ENCODE measurements at places on chromosomes 7 and 10.

DNA sequence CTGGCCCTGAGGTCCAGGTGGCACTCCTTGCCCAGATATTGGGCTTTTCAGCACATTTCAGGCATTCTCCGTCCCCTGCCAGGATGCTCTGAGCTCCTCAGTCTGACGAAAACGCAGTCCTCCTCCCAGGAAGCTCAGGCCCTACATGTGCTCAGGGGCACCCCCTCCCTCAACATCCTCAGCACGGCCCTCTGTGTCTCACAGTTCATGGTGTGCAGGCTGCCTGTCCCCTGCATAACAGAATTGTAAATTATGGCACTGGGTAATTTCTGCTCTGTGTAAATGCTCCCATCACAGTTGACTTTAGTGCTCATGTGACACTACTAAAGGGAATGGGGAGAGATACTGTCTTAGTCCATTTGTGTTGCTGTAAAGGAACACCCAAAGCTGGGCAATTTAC is 563.8 kb downstream of the DNAJB6 start:
- DNase-seq = no peak

- DNase-seq = no peak
These were observed 8.0 kb downstream of the SUFU start for GRCh38 chr10:102511583-102512274.

DNA sequence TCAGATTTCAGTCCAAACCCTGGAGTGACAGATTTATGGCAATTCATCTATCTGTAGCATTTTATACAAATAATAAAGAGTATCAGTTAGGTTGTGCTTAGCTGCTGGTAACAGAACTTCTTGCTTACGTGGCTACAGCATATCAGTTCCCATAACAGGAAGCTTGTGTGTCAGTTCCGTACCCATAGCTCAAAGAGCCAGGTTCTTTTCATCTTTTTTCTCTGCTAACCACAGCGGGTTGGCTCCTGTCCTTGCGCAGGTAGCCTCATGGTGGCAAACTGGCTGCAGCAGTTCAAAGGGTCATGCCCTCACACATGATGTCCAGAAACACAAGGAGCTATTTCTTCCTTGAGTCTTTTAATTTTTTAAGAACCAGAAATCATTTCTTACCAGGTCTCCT is 1041.8 kb downstream of the GATA3 start:
- no peak for DNase-seq

DNA sequence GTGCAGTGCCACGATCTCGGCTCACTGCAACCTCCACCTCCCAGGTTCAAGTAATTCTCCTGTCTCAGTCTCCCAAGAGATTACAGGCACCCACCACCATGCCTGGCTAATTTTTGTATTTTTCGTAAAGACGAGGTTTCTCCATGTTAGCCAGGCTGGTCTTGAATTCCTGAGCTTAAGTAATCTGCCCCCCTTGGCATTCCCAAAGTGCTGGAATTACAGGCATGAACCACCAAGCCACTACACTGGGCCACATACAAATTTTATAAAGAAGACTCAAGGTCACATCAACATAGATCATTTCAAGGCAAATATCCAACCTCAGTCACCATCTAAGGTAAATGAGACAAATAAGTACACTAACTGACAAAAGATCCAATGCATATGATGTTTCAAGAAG is 32.1 kb downstream of the IGF2BP3 start:
- DNase-seq = no peak

- DNase-seq = no peak
These were observed 27.9 kb upstream of the LOXL4 start for GRCh38 chr10:98295907-98296306.

- no peak for DNase-seq
These were observed 28.7 kb downstream of the ST8SIA6 start for GRCh38 chr10:17425584-17426262.

DNA sequence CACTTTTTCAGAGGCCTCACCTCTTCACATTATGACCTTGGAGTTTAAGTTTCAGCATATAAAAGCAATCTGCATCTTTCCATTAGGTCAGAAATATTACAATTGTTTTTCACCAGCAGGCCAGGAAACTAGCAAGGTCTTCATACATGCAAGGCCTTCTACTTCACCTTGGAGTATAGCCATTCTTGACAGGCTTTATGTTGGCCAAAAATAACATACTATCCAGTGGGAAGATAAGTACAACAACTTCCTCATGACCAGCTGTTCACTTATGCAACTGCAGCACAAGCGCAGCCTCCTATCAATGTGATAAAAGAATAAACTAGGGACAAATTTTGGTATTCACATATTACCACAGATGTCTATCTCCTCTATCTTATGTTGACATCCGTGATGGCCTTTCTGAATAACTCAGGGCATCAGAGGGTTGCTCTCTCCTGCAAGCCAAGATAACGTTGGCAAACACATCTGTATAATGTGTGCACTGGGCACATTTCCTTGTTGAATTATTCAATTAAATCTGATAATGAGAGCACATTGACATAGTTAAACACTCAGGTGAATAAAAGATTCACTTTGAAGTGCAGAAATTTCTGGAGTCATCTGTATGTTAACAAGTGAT is 239.8 kb downstream of the FZD1 start:
- DNase-seq = no peak

- DNase-seq = no peak
These were observed at the start of gene IL6 for GRCh38 chr7:22726907-22727713. TSS of gene IL6 (plus strand) at chr7:22727200. CDS start at chr7:22727263, 63 bp downstream.

DNA sequence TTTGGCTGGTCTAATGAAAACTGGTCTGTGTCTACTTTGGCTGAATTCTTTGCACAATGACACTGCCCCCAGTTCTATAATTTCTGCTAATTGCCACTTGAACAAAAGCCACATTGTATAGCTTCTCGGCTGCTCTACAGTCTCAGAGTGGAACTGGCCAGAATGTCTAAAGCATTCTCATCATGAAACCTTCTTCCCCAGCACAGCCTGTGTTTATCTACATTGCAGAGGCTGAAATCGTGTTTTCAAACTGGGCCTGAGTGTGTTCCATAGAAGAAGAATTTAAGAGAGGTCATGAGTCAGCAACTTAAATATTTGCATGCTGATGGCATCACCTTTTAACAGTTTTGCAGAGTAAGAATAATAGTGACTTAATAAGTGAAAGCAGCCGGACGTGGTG is 177.2 kb downstream of the BUB3 start:
- DNase-seq = no peak

DNA sequence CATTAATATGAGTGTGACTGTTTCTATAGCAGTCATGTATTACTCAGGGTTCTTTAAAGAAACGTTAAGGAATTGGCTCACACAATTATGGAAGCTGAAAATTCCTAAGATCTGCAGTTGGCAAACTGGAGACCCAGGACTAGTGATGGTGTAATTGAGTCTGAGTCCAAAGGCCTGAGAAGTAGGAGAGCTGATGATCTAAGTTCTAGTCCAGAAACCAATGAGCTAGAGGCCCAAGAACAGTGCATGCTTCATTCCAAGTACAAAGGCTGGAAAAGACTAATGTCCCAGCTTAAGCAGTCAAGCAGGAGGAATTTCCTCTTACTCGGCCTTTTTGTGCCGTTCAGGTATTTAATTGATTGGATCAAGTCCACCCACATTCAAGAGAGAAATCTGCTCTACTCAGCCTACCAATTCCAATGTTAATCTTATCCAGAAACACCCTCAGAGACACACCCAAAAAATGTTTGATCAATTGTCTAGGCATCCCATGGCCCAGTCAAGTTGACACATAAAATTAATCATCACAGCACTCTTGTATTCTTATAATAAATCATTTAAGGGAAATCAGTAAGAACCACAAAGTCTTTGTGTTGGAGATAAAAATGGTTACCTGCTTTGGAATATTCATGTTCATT is 312.1 kb downstream of the PRKG1 start:
- no peak for DNase-seq

DNA sequence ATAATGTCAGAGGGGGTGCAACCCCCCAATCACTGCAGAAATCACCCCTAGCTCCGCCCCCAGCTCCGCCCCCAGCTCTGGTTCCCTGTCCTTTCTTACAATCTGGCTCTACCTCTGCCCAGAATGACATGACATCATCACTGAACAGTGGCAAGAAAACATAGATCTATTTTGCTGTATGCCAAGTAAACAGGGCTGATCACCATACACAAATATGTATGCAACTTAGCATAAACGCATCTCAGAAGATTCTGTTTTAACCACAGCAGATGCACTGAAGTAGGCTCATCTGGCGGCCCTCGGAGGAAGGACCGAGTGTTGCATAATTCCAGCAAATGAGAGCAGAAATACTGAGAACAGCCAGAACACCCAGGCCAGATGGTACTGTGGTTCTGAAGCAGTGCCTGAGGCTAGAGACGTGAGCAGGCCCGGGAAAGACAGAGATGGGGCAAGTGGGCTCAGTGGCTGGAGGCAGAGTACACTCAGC is 293.3 kb upstream of the KLF14 start:
- DNase-seq = no peak

- no peak for DNase-seq
These were observed 264.9 kb downstream of the ZWINT start for GRCh38 chr10:56096226-56096517.

GRCh38 chr10:99329304-99329553 is at the start of gene CNNM1:
TSS of gene CNNM1 (plus strand) at chr10:99329356. CDS start at chr10:99329388, 32 bp downstream.
- no peak for DNase-seq

DNA sequence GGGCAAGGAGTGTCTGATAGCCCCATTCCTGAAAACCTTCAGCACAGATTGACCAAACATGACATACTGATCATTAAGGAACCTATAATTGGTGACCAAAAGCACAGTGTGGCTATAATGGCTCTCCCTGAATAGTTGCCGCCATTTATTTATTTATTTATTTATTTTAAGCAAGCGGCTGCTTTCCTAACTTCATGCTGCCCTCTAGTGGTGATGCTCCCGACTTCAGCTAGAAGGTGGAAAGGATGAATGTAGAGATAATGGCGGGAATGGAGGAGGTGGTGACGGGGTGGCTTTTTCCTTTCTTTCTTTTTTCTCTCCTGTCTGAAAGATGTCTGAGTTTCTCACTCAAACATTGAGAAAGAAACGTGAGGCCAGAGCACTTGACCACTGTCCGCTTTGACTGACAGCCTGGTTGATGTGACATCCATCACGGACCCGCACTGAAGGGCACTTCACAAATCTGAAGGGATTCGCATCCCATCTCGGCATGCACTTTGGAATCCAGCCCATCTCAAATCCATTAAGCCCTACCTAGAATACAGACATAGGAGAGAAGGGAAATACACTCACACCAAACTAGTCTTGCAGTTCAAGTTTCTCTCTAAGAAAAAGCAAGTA is 1090.1 kb downstream of the KCNMA1 start:
- DNase-seq = peak; percentile 21

- no peak for DNase-seq
These were observed 28.1 kb downstream of the PLEKHA1 start for GRCh38 chr10:122402548-122403131.

DNA sequence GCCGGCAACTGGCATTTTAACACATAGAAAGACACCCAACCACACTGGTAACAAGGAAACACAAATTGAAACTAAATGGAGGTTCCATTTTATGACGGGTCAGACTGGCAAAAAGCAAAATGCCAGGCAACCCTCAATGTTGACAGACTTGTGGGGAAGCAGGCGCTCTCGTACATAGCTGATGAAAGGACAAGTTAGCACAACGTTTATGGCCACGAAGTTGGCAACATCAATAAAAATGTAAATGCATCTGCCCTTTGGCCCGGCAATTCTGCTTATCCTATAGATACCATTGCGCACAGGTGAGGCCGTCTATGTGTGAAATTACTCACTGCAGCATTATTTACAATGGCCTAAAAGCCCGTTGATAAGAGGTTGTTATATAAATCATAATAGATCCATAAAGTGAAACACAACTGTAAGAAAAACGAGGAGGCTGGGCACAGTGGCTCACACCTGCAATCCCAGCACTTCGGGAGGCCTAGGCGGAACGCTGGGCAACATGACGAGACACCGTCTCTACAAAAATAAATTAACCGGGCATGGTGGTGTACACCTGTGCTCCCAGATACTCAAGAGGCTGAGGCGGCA is 39.8 kb downstream of the FOXL3 start:
- no peak for DNase-seq

- DNase-seq = no peak
These were observed 15.8 kb downstream of the TAS2R39 start for GRCh38 chr7:143199040-143199439.

DNA sequence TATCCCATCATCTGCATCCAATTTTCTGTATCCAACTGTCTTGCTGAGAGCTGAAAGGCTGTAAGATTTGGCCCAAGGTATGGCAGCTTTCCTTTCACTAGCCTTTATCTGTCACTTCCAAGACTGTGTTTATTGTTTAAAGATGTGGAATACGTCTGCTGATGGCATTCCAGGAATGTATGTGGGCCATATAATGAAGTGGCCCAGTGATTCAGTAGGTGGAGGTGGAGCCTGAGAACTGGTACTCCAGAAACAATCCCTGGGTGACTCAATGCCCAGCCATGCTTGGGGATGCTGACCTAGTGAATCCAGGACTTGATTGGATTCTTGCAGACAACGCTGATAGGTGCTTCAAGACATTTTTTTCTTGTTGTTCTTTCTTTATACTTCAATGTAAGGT is 13.5 kb downstream of the NEUROD6 start:
- DNase-seq = no peak

GRCh38 chr7:32522746-32523530 is 27.6 kb downstream of the AVL9 start:
- DNase-seq = no peak

DNA sequence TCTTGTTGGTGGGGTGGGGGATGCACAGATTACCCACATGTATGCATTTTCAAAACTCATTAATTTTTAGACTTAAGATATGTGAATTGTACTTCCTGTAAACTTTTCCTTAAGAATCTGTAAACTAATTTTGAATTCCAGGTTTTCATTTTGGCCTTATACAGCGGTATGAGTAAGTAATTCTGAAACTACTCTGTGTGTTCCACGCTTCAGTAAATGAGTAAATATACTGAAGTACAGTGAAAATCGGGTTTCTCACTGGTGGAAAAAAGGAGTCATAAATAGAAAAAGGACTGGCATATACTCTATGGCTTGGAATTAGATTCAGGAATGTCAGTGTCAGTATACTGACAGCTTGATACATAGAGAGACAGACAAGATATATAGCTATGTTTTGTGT is 72.8 kb downstream of the CTTNBP2 start:
- DNase-seq = no peak

GRCh38 chr7:134357486-134357885 is 40.8 kb upstream of the SLC35B4 start:
- no peak for DNase-seq

Data from D721Med (cell line).